Umbilical cord (tissue), 2 donors: ENCODE measurements at places on chromosomes 7 and 10.

DNA sequence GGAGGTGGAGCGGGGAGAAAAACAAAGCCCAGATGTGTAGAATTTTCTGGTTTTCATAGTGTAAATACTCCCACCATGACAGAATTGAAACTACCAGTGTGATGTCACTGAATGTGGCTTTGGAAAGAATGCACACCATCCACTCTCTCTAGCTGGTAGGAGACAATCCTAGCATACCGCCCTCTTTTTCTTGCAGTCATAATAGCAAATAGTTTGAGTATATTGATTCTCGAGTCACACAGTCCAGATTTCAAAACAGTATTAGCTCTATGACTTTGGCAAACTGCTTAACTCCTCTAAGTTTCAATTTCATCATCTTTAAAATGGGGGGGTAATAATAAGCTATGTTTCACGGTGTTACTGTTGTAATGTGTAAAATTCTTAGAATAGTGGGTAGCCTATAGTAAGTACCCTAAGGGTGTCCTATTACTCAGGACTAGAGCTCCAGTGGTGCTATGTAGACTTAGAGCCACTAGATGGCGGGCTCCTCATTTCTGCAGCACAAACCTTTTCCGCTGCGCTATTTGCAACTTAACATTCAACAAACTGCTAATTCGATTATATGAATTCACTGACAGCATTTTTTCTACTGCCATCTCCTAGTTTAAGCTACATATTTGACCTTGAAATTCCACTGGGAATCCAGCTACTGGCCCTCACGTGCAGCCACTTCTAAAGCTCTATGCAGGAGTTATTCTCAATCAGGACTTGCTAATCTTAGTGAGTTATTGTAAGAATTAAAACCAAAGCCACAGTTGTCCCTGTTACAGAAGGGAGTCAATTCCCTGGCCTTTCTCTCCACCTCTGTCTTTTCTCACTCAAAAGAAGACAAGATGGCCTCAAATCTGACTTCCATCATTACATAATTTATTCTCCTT is 18.7 kb downstream of the TAS2R40 start:
- peak; percentile 81 for DNase-seq

DNA sequence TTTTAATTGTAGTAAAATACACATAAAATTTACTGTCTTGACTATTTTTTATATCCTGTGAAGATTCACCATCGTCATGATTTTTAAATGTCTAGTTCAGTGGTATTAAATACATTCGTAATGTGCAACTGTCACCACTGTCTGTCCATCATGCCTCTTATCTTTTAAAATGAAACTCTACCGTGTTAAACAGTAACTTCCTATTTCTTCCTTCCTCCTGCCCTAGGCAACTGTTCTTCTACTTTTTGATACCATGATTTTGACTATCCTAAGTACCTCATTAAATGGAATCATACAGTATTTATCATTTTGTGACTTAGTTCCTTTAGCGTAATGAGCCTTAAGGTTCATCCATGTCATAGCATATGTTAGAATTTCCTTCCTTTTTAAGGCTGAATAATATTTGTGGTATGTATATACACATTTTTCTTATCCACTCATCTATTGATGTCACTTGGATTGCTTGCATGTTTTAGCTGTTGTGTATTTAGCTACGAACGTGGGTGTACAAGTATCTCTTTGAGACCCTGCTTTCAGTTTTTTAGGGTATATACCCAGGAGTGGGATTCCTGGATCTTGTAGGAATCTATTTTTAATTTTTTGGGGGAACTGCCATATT is 13.5 kb downstream of the SLK start:
- no peak for DNase-seq

- peak; percentile 95 for DNase-seq
Measured at GRCh38 chr7:24201226-24201625, 82.8 kb upstream of the NPY start.

DNA sequence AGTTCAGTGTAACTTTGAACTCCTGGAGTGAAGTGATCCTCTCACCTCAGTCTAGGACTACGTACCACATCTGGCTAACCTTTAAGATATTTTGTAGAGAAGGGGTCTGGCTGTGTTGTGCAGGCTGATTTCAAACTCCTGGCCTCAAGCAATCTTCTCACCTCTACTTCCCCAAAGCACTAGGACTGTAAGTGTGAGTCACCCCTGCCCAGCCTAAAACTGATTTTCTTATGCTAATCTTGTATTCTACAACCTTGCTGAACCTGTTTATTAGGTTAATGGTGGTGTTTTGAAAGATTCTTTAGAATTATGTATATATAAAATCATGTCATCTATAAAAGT is 58.0 kb downstream of the LCOR start:
- DNase-seq, result no peak

- DNase-seq, result peak; percentile 36
Measured at GRCh38 chr10:14879124-14879927, 660 bp downstream of the SUV39H2 start.

DNA sequence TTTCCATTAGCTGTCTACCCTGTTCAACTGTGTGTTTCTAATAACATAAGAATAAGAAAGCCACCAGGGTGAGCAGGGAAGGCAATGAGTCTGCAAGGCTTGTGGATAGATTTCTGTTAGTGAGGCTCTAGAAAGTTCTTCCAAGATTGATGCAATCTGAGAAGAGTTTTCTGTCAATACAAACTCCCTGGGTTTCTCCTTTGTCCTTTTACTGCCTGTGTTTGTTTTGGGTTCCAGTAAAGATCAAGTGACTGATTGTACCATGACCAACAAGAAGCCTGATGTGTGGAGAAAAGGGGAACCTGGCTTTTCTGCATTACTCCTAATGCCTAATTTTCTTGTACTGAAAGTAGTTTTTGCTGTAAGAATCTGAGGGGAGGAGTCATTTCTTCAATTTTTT is 139.9 kb downstream of the CFTR start:
- no peak for DNase-seq
